Stimulated activated CD4-positive, alpha-beta T cell treated with anti-CD3 and anti-CD28 coated beads, Interleukin-4, amount 100 ng/mL, for 1 hour (primary cell): ENCODE measurements at places on chromosomes 3 and 15.

- no peak for DNase-seq
Measured at GRCh38 chr15:70060214-70060992, 37.3 kb downstream of the TLE3 start.

- no peak for DNase-seq
Measured at GRCh38 chr3:123385001-123385401, 63.9 kb downstream of the ADCY5 start.

GRCh38 chr3:138336454-138336999 lies 6.9 kb upstream of the NME9 start:
- no peak for DNase-seq

DNA sequence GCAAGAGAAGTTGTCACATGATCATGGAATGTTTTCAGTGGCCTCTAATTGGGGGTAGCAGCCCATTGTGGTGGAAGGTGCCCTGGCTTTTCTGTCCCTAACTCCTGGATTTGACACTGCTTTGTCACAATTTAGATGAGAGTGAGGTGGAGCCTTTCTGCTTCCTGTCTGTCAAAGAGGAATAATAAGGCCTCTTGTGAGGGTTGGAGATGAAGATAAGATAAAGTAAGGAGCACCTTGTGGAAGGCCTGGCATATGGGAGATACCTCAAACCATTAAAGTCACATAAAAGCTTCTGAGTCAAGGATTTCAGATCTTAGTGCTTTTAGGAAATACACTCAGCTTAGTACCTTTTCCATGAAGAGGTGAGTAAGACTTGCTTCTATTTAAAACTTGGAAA lies 172.6 kb upstream of the FAM3D start:
- no peak for DNase-seq

GRCh38 chr15:99432271-99433025 lies 133.3 kb upstream of the MEF2A start:
- DNase-seq = no peak

DNA sequence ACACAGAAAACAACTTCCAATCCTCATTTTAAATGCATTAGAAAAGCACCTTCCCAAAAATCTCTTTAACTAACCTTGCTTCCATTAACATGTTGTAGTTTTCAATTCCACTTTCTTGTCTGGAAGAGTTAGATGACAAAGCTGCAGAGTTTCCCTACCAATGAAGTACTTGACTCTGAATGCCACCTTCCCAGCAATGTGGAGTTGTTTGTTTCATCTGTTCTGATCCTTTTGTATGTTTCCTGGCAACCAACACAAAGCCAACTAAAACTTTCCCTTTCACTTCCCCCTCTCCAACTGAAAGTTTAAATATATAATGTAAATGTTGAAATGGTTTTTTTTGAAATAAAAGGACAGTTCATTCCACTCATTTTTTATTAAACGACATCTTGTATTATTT lies at the start of gene WDR49:
TSS of gene WDR49 (minus strand) at position 183 of the 400 bp plus-strand sequence. CDS start 517 bp downstream, outside the sequence.
- no peak for DNase-seq

GRCh38 chr3:12922306-12922705 lies 80.9 kb upstream of the RPL32 start:
- DNase-seq = no peak

GRCh38 chr3:129502641-129503408 lies 25.6 kb upstream of the RHO start:
- DNase-seq = no peak

DNA sequence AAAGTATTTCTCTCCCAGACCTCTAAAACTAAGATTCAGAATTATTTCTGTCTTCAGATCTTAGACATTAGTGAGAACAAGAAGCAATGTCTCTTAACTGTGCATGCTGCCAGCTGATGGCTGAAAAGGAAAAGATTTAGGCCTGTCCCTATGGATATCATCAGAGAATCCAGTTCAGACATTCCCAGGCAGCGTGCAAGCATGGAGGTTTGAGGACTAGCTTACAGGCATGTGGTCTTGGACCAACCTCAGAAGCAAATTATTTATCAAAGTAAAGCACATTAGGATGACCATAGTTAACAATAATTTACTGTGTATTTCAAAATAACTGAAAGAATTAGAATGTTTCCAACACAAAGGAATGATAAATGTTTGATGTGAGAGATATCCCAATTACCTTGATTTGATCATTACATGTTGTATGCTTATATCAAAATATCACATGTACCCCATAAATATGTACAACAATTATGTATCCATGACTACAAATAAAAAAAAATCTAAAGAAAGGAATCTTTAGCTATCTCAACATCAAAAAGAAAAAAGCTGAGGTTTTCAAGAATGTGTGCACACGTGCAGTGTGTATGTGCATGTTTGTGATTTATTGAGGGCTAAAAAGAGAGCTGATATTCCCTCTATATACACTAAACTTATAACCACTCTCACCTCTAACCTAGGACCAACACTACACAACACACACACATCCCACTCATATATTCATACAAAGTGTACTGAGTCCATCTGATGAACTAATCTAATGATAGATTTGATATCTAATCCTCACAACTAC lies 108.9 kb upstream of the THBS1 start:
- DNase-seq = no peak

DNA sequence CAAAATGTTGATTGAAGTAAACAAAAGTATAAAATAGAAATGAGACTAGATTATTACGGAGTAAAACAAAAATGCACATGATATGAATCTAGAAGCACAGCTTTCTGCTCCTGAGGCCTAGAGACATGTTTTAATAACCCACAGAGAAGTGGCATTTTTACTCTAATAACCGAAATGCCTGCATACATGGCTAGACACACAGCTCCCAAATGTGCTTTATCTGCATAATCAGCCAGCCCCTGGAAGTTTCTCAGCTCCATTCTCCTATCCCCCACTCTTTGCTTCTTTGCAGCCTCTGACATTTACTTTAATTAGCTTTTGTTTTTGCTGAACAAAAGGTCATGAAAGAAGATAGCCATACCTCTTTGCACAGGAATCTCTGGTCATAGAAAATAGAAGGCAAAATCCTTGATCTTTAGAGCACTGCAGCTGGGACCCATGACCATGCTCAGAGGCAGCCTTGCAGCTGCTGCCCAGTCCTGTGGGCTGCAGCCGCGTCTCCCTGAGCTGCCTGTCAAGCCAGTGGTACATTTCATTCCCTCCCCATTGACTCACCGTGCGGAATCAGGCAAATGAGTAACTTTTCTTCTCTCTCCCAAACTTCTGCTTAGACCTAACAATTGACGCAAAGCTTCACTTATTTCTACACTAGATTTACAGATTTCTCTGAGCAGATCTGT lies at the start of gene VEPH1:
TSS of gene VEPH1 (minus strand) at position 501 of the 680 bp plus-strand sequence. CDS start 8,067 bp downstream, outside the sequence.
- DNase-seq = no peak

- DNase-seq = no peak
Measured at GRCh38 chr3:119308355-119308754, 14.2 kb downstream of the ARHGAP31 start.

GRCh38 chr15:43440721-43441281 lies 52.2 kb downstream of the TP53BP1 start:
- DNase-seq = peak; percentile 4

- DNase-seq = no peak
Measured at GRCh38 chr15:85530079-85530478, 149.7 kb downstream of the AKAP13 start.

DNA sequence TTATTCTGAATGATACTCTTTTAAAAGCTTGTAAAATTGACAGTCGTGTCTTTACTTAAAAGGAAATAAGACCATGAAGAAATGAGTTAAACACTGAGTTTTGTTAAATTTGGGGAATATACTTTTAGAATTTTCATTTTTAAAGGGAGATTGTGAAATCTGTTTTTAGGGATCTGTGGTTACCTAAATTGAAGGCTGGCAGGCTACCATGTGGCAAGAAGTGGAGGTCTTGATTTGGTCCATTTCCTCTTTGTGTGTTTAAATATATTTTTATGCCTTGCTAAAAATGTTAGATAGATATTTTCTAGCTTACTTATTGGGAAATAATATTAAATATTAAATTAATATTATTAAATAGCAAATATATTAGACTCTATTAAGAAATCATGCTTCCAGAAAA lies 36.6 kb upstream of the SLC22A13 start:
- no peak for DNase-seq

GRCh38 chr3:24290596-24290995 lies 204.1 kb downstream of the THRB start:
- DNase-seq = no peak

- DNase-seq = no peak
Measured at GRCh38 chr3:175018946-175019727, 160.0 kb downstream of the NAALADL2 start.

DNA sequence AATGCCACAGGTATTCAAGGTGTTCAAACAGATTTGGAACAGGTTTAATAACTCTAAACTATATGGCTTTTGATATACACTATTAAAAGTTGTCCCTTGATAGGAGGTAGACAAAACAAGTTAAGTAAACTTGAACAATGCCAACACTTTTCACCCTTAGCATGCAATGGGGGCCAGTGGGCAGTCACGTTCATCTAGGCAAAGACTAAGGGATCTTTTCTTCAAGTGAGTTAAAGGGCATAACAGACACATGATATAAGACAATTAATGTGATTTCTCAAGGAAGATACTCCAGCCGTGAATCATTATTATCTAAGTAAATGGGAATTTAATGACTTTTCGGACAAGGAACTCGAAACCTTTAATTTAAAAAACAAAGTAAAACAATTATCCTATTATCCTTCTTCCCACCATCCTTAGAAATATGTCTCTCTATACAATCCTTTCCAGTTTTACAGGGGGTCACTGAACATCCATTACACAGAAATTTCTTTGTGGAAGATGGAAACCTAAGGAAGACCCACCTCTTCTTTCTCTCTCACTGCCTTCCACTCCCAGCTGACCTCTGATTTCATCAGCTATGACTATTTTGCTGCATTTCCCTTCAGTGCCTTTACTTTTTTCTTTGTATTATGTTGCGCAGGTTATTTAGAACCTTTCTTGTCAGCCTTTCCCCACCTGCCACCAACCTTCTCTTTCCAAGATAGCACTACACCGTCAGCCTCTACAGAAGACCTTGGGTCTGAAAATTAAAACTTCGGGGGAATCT lies 1.5 kb downstream of the CLDN1 start:
- DNase-seq = no peak

GRCh38 chr15:26295336-26296085 lies 432.4 kb upstream of the ATP10A start:
- no peak for DNase-seq

DNA sequence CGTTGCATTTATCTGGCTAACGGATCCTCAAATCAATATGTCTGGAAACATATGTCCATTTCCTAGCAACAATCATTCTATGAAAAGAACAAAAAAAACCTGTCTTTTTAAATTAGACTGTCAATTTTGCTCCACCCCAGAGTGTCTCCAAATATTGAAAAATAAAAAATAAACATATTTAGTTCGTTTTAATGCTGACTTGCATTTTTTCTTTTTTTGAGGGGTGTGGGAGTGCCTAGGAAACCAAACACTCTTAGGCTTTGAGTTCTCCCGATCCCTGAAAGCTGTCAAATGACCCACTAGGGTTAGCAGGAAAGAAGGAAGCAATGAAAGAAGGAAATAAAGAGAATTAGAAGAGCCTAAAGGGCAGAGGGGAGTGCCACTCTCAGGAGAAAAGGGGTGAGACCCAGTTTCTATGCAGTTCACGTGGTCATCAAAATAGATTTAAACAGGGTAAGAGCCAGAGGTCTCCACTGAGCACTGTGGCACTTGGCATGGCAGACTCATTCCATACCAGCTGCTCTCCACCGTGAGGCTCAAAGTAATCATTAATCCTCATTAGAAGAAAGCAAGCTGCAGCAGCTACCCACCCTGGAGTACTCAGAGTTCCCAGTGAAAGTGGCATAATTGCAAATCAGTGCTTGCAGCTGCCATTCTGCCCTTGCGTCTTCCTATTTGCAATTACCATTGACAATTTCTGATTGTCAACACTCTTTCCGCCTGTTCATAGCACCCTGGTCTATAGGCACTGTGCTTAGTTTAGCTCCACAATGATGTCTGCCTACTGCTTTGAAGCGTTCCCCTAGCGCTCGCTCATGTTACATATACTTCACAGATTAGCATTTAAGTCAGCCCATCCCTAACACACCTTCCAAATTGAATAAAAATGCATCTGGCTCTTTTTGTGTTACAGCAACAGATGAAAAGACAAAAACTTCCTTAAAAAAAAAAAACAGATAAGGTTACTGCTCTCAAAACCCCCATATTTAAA lies 32.3 kb downstream of the PDZRN3 start:
- DNase-seq = no peak

DNA sequence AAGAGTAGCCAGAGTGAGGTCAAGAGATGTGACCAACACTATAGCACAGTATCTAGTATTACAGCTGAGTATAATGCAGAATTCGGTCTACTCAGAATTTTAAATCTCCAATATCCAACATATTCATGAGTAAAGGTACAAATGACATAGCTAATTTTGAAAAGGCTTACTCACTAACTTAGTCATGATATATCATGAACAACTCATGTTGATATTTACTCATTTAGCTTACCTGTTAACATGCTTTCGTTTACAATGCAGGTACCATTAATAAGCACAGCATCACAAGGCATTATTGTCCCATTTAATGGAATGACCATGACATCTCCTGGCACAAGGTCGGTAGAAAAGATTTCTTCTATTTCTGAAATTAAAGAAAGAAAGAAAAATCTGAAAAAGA lies 36.9 kb downstream of the ATP13A3 start:
- no peak for DNase-seq

DNA sequence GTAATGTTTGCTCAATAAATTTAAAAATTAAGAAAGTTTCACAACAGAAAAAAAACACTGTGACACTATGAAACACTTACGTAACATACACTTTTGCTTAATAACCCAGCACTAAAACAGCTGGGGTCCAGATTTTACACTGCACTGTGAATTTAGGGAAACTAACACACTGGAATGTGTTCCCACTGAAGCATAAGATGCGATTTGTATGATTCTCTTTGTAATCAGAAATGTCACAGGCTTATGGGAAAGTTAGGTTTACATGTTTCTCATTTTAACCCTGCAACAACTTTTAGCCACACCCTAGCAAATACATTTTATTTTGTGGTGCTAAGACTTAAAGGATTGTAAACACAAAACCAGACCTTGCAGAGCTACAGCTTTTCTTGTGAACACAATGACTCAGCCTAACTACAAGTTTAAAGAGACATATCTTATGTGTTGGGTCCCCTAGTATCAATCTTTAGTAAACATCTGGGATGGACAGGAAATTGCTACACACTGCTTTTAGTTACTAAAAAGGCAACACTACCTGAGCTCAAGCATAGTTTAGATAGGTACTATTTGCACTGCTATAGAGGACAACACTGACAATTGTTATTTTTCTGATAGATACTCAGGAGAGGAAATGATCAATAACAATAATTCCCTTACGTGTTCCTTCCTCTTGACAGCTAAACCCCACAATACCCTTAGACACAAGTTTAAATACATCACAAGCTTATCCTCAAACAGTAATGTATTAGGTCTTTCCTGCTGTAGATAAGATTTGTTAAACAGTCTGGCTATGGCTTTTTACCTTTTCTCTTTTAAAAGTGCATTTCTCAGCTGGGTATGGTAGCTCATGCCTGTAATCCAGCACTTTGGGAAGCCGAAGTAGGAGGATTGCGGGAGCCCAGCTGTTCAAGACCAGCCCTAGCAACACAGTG lies 3.8 kb downstream of the PLD1 start:
- DNase-seq = no peak
